ENCODE measurements at places on chromosomes 16 and 17.

- no peak for DNase-seq
Observed at GRCh38 chr16:3979518-3979917, 99.0 kb upstream of the CREBBP start.

DNA sequence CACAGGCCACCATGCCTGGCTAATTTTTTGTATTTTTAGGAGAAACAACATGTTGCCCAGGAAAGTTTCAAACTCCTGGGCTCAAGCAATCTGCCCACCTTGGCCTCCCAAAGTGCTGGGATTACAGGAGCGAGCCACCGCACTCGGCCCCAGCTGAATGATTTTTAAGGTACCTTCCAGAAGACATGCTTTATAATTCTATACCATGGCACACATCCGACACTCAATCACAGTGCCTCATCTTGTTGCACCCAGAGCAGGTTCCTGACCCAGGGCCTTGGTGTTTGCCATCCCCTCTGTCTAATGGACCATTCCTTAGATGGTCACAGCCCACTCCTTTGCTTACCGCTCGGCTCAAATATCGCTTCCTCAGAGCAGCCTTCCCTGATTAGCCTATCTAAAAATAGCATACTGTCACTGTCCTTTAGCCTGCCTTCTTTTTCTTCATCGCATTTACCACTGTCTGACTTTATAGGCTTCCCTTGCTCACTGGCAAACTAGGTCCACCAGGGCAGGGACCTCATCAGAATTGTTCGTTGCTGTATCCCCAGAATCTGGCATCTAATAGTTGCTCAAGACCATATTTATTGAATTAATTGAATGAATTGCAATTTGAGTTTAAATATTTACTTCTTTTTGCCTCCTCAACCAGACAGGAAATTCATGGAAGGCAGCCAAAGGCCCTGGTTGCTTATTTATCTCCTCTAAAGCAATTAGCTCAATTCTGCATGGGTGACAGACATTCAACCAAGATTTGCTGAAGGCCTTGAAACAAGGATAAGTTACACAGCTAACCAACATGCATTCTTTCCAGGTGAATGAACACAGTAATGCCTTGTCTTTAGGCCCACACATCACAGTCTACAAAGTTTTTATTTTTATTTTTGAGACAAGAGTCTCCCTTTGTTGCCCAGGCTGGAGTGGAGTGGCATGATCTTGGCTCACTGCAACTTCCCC, 6.3 kb upstream of the TENT4B start:
- DNase-seq = no peak

- DNase-seq = no peak
Observed at GRCh38 chr17:66781135-66781534, 53.8 kb upstream of the CACNG5 start.

DNA sequence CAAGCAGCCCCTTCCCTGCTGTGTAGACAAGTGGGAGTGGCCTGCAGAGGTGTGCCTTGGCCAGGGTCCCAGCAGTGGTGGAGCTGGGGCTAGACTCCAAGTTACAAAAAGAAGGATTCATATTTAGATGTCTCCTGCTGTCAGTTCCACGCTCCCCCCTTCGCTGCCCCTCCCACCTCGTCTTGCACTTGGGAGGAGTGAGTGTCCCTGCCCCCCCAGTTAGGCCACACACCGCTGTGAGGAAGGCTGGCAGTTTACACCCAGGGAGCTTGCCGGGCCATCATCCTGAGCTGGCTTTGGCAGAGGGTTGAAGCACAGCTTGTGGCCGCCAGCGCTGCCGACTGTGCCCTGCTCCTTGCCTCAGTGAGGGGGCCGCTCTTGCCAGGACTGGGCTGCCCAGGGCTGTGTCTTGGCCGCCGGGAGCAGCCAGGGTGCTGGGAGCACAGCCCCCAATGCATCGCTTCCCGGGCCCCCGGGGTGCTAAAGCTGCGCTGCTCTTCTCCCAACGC, 44.3 kb downstream of the ELAC2 start:
- DNase-seq = no peak

DNA sequence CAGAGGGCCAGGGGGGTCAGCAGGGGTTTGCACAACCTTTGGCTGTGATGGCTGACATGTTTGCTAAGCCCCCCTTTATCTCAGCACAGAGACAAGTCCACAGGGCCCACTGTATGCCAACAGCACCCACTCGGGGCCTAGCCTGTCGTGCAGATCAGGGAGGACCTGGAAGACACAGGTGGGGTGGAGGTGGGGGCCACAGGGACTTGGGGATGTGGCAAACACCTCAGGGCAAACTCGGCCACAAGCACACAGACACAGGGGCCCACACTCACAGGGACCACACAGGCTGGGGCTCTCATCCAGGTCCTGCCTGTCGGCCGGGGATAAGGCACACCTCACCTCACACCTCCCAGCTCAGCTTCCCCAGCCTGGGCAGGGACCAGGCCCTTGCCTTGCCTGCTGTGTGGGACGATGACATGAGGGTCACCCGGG, 87.9 kb downstream of the C16orf78 start:
- no peak for DNase-seq

GRCh38 chr17:5694551-5694950, 110.2 kb upstream of the NLRP1 start:
- no peak for DNase-seq
